ENCODE measurements at places on chromosomes 3 and 15. TPM values are rescaled to one million over a fixed set of nuclear protein-coding genes. Genes with fewer than 3 reads are reported as not detected.

DNA sequence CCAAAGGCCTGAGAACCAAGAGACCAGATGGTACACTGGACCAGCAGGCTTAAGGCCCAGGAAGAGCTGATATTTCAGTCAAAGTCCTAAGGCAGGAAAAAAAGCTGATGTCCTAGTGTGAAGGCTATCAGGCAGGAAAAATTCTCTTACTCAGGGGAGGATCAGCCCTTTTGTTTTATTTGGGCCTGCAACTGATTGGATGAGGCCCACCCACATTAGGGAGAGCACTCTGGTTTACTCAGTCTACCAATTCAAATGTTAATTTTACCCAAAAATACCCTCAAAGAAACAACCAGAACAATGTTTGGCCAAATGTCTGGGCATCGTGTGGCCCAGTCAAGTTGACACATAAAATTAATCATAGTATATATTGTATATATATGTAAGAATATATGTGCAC lies 24.5 kb upstream of the MYRIP start:
- no peak for DNase-seq

The EXD1 gene
- total RNA-seq: not detected

- no peak for DNase-seq
These were observed 23.1 kb downstream of the DCLK3 start for GRCh38 chr3:36741285-36741684.

The MITF gene
- total RNA-seq: not detected

DNA sequence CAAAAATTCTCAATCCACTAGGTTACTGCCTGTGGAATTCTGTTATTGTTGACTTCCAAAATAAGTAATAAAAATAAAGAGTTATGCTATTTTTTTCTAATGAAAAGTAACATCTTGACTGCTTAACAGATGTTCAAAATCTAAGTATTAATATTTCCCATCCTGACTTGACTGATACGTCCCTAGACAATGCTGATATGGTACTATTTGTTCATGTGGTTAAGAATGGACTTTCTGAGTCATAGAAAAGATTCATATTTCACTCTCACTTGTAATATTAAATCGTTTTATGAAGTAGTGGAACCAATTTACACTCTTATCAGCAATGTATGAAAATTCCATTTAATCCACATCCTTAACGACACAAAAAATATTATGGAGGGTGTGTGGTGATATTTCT lies 104.8 kb upstream of the PLSCR5 start:
- DNase-seq: no peak

DNA sequence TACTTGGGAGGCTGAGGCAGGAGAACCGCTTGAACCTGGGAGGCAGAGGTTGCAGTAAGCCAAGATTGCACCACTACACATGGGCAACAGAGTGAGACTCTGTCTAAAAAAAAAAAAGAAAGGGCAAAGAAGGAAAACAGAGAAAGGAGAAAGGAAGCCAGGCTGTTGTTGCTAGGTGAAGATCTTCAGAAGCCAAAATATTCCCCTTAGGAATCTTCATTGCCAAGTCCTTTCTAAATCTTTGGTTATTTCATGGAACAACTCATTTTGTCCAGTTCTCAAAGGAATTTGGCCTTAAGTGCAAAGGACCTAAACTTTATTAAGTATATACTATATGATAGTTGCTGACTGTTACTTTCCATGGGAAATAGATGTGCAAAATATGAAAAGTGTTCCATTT lies 59.2 kb upstream of the OSBPL11 start:
- no peak for DNase-seq
